Glutamatergic neuron (in vitro differentiated cells): ENCODE measurements at places on chromosomes 5 and 9.

GRCh38 chr5:21263361-21263760 lies 1275.4 kb upstream of the CDH18 start:
- DNase-seq: no peak

- DNase-seq: no peak
These were observed 25.1 kb upstream of the TRIM14 start for GRCh38 chr9:98144076-98144475.

GRCh38 chr9:19665146-19665863 lies 123.5 kb downstream of the SLC24A2 start:
- no peak for DNase-seq

GRCh38 chr5:177300236-177300880 lies 3.2 kb downstream of the RAB24 start:
- DNase-seq: no peak

DNA sequence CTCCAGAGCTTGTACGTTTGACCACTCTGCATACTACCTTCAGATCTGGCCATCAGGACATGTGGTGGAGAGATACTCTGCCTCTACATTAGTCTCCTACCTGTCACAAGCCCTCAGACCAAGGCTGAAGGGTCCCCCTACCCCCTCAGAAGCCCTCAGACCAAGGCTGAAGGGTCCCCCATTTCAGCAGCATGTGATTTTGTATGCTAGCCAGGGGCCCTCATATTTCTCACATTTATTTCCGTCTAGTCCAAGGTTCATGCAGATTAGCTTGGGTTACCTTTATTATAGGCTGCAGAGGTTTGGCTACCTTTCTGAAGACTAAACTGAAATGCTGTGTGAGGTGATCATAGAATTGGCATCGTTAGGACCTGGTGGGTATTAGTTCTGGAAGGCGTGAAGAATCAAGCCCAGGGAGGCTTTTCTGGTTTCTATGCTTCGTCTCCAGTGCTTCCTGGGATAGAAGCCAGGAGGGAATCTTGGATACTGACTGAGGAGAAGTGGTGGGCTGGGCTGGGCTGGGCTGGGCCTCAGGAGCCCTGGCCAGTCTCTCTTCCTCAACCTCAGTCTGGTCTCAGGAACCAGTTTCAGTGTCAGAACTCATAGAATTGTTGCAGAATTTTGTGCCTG lies 2.8 kb downstream of the SMIM32 start:
- DNase-seq: no peak

DNA sequence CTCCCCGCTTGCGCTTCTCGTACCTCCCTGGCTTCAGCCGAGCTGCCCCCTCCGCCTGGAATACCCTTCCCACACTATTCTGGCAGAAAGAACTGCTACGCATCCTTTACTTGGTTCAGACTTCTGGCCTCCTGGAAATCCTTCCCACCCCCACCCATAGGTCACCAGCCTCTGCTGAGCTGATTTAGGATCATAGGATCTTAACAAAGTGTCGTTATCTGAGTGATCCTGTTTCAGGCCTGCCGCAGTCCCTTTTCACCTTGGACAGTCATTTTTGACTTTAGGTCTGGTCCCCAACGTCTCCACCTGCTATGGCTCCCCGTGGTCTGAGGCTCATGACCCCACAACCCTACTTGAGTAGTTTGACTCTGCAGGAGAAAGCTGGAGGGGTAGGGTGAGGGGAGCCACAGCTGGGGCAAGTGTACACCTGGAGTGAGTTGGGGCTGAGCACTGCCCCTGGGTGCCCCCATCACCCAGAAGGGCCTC lies 27.3 kb downstream of the EGR1 start:
- DNase-seq: no peak

DNA sequence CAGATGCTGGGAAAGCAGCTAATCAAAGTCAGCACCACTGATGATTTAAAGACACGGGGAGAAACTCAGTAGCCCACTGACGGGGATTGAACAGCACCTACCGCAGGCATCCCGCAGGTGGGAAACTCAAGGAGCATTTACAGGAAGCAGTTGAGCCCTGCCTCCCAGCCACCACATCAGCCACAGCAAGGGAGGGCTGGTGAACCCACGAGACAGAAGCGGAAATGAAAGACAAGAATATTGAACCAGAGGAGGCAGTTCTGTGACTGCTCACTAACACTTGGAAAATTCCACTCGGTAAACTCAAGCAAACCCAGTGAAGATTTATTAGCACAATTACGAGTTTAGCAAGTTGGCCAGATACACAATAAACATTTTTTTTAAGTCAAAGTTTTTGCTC lies 10.6 kb upstream of the FAM163B start:
- DNase-seq: no peak

- DNase-seq: peak; percentile 46
These were observed 597.3 kb downstream of the PRELID2 start for GRCh38 chr5:145237843-145238242.

DNA sequence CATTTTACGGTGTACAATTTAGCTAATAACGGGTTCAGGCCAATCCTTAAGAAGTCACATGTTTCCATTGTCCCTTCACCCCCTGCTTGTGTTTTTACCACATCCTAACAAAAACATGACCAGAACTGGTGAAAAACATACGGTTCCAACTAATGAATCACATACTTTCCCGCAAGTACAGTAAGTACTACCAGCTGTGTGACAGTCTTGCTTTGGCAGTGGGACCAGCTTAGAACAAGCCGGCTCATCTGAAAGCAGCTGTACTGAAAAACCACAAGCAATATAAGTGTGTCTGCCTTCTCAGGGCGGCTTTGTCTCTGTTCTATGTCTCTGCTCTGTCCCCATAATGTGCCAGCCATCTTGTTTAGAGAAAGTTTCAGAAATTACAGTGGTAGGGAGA lies 242.5 kb downstream of the BNC2 start:
- DNase-seq: no peak

- DNase-seq: no peak
These were observed 485.4 kb downstream of the IRX1 start for GRCh38 chr5:4081059-4081458.

DNA sequence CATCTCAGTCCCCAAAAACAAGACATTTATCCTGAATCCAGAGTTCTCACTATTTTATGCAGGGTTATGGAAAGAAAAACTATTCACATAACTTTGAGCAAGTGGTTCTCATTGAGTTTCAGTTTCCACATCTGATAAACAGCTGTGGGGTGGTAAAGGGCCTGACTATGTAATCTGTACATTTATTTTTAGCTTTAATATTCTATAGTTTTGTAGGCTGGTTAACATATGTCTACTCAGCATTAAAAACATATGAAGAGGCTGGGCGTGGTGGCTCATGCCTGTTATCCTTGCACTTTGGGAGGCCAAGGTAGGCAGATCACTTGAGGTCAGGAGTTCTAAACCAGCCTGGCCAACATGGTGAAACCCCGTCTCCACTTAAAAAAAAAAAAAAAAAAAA lies 301.5 kb upstream of the CCNG1 start:
- DNase-seq: no peak

DNA sequence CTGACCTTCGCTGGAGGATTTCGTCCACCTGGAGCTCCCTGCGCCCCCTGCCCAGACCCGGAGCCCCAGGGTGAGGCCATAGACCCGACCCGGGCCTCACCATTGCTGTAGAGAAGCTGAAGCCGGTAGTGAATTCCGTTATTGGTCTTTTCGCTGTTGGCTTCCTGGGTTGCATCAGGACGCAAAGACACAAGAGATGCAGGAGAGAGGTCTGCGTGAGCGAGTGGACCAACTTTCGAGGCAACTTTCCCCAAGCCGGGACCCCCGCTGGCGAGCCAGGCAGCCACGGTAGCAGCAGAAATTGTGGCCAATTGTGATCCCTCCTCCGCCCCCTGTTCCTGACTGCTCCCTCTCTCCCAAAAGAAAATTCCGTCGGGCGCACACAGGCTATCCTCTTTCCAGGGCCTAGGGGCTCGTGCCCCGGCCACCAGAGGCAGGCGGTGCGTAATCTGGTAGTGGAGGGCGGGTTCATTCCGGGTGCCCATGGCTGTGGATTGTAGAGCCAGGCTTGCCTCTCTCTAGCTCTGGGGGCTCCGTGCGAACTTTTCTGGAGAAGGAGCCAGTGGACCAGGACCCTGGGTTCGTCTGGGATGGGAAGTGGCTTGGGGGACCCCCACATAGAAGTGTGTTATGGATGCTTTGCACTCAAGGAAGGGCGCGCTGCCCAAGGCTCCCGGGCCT lies 3.3 kb downstream of the EBF1 start:
- peak; percentile 39 for DNase-seq

DNA sequence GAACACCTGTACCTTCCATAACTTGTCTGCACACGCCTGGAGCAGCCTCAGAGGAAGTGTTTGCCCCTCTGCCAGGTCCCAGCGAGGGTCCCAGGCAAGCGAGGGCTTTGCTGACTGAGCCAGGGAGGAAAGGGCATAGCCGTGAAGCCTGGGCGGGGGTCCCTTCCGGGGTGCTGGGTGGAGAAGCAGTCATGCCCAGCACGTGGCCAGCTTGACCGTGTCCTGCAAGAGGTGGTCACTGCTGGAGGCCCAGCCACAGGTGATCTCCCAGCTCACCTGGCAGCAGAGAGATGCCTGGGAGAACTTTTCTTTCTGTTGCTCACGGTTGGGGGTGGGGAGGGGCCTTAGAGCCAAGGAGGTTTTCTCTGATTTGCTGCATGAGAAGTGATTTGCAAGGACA lies 195.3 kb downstream of the CACNA1B start:
- DNase-seq: no peak

- peak; percentile 76 for DNase-seq
These were observed 67.4 kb upstream of the TBC1D9B start for GRCh38 chr5:179974946-179975712.
